ENCODE measurements at places on chromosomes 12 and 14.
A peak's percentile ranks its signal among the peaks of the same experiment; 100 is the strongest.

GRCh38 chr12:98745578-98746391, 100.7 kb downstream of the APAF1 start:
- no peak for DNase-seq

DNA sequence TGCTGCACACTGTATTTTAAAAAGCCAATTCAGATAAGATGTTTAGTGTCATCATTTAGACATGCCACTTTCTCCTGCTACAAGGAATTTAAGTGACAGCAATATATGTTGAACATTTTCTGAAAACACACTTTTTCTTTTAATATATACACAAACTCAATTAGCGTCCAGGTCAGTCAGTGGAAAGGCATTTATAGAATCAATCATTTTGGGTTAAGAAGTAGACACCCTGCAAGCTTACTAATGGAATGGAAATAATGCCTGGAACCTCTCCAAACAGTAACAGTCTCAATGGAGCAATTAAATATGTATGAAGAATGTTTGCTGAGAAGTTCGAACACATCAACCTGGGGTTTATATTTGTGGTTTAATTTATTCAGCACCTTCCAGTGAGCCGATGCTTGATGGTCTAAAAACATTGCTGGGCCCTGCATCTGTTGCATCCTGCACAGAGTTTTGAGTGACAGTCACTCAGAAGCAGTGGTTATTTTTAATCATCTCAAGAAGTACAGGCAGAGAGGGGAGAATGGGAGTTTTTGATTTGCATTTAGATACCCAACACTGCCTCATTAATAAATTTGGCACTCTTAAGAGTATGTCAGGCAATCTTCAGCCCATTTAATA, 410.7 kb downstream of the TMEM117 start:
- no peak for DNase-seq

- no peak for DNase-seq
Measured at GRCh38 chr14:69982886-69983285, 103.7 kb downstream of the SMOC1 start.

GRCh38 chr14:29144621-29145020, 378.0 kb downstream of the FOXG1 start:
- DNase-seq, result peak; percentile 32

GRCh38 chr14:105578070-105578469, 51.7 kb downstream of the TMEM121 start:
- DNase-seq, result no peak

DNA sequence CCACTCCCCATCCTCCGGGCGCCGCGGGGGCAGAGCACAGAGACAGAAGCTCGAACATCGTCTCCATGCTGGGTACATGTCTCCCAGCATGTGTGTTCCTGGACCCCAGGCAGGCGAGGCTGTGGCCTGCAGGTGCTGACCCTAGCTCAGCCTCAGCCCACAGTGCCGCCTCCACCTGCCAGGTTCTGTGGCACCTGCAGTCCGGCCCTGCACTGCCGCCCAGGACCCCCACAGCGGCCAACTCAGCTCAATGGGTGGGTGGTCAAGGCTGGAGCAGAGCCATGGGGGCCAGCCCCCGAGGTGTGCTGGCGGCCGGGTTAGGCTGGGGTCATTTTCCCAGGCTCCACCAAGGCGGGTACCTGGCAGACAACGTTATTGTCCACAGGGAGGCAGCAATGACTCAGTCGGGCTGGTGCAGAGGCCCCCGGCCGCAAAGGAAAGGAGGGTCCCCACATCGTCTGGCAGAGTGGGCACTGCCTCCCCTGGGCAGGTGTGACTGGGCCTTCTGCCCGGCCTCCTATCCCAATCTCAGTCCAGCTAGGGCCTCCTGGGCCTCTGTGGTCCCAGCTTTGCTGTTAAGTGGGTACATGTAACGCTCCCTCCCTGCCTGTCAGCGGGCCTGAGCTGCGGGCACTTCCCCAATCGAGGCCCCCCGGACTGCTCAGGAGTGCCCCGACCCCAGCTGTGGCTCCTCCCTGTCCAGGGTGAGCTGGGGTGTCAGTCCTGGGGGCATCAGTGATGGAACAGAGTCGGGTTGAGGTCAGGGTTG, 20.2 kb upstream of the NUDT14 start:
- no peak for DNase-seq

GRCh38 chr14:75705014-75705413, 44.0 kb downstream of the TTLL5 start:
- DNase-seq, result no peak

DNA sequence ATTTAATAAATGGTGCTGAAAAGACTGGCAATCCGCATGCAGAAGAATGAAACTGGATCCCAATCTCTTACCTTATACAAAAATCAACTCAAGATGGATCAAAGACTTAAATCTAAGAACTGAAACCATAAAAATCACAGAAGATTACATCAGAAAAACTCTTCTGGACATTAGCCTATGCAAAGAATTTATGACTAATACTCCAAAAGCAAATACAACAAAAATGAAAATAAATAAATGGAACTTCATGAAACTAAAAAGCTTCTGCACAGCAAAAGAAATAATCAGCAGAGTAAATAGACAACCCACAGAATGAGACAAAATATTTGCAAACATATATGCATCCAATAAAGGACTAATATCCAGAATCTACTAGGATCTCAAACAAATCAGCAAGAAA, 14.3 kb upstream of the CLEC1A start:
- no peak for DNase-seq

GRCh38 chr14:67345583-67345982, 14.0 kb downstream of the ATP6V1D start:
- DNase-seq, result no peak

DNA sequence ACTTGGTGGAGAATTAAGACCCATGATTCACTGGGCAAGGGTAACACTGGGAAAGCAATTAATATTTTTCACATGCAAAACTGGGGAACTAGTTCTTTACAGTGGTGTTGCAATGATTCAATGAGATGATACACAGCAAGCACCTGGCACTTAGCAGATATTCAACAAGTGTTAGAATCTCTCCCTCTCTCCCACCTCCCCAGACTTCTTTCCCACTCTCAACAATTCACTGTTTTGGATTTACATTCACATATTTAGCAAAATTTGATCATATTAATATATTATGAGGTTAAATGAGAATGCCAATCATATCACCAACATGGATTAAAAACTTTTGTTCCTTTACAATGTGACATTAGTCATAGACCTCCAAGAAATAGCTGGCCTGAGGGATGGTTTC, 223.1 kb upstream of the GRIP1 start:
- no peak for DNase-seq

DNA sequence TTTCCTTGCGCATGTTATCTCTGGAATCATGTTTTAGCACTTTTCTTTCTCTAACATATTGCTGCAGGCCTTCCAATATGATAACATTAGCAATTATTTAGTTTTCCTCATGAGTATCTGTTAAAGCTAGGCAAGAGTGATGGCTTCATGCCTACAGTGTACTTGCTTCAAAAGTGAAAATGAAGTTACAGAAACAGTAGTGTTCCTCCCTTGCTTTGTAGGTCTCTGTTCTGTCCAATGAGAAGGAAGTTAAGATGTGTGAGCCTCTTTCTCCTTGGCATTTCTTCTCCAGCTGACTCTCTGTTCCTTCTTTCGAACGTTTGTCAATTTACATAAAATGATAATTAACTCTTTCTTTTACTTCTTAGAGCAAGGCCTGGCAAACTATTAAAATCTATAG, 22.2 kb downstream of the LRRIQ1 start:
- no peak for DNase-seq

DNA sequence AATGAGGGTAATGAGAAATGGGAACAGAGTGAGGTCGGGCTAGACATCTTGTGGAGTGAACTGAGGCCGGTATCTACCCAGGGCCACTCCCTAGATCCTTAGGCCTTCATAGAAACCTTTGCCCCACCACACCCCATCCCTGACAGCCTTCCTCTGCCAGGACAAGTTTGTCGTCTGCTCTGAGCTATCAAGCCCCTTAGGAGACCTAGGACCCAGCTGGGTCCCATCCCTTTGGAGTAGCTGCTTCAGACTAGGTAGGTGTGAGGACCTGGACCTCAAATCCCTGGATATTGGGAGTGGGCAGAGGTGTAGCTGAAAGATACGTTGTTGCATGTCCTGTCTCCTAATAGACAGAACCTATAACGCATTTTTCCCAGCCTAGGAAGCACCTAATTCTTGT, at the start of gene TMEM253:
Gene TMEM253, plus strand, starts transcription at position 136 of the 400 bp plus-strand sequence. CDS start 278 bp downstream, outside the sequence.
- DNase-seq, result no peak

GRCh38 chr14:23359722-23360447, 5.1 kb downstream of the EFS start:
- DNase-seq, result no peak

- DNase-seq, result no peak
Measured at GRCh38 chr14:95814363-95815225, 62.0 kb upstream of the TUNAR start.

DNA sequence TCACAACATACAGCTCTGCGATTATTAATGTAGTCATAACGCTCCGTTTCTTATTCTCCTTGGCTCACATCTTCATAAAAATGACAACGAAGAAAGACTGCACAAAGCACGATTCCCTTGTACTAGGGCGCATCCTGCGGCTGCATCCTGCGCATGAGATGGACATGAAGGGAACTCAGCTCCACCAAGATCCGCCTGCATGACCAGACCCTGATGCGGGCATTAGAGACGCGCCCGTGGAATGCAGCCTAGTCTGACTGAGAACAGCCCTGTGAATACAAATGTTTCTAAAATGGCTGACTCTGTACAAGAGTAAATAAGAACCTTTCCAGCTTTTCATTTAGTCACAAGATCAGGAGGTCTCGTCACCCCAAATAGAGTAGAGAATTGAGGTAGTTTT, 422.2 kb downstream of the NOVA1 start:
- no peak for DNase-seq

GRCh38 chr14:37091651-37092050, 80.8 kb downstream of the SLC25A21 start:
- DNase-seq, result no peak

- no peak for DNase-seq
Measured at GRCh38 chr12:78375461-78375860, 489.1 kb upstream of the SYT1 start.

- no peak for DNase-seq
Measured at GRCh38 chr12:53887006-53887405, 51.6 kb upstream of the HOXC13 start.

DNA sequence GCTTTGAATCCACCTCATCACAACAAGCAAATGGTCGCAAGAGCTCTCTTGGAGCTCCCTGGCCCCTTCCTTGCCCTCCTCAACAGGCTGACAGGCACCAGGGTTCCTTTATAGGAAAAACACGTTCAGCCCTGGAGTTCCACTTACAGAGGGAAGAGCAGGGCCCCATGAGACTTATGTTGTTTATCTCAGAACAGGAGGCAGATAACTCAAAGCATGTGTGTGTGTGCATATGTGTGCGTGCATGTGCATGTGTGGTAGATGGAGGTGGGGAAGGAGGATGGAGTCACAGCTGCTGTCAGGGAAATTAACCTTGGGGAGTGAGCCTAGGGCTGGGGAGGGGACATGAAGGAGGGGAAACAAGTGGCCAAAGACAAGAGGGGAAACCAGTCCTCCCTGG, 138.1 kb downstream of the DPF3 start:
- DNase-seq, result no peak

GRCh38 chr12:77349689-77350370, 284.5 kb upstream of the E2F7 start:
- no peak for DNase-seq

- no peak for DNase-seq
Measured at GRCh38 chr12:15216036-15216889, 5.0 kb downstream of the RERG start.

GRCh38 chr12:122052285-122052684, 26.3 kb upstream of the MLXIP start:
- no peak for DNase-seq

GRCh38 chr14:25010471-25010870, 39.5 kb downstream of the STXBP6 start:
- DNase-seq, result no peak

- no peak for DNase-seq
Measured at GRCh38 chr12:101609198-101609597, 14.4 kb downstream of the MYBPC1 start.

DNA sequence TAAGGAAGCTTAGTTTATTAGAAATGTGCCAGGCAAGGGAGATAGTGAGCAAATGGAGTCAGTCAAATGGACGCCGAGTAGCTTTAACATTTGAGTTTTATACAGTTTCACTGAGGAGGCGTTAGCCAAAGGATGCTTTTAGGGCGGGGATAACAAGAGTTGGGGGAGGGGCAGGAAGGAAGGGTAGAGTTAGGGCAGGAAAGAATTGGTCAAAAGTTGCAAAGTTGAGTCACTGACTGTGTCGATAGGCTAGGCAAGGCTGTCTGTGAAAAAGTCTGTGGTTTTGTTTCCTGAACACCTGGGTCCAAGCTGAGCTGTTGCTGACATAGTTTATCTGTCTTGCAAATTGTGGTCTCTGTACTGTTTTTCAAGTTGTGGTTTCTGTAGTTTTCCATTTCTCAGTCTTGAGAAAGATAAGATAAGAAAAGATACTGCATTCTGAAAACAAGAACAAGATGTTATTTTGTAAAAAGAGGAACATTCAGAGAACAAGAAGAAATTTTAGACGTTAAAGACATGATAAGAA, 62.6 kb upstream of the RESF1 start:
- no peak for DNase-seq
